ENCODE measurements at places on chromosomes 13 and 19.

DNA sequence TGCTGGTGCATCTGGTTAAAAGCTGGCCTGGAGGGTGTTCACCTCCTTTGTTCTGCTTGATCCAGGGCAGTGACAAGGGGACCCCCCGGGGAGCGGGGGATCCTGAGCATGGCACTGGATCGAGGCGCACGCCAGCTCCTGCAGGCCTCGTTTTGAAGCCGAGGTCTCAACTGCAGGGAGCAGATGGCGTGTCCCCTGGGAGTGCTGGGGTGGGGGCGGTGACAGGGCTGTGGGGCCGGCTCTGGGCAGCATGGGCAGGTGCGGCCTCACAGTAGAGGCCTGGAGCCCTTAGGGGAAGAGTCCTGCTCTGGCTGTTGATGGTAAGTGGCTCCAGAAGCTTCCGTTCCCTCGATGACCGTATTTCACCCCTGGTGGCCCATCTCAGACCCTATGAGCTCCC, 51.8 kb downstream of the CRTC1 start:
- no peak for DNase-seq

- peak; percentile 31 for DNase-seq
Observed at GRCh38 chr13:113327391-113327765, 30.3 kb downstream of the LAMP1 start.

DNA sequence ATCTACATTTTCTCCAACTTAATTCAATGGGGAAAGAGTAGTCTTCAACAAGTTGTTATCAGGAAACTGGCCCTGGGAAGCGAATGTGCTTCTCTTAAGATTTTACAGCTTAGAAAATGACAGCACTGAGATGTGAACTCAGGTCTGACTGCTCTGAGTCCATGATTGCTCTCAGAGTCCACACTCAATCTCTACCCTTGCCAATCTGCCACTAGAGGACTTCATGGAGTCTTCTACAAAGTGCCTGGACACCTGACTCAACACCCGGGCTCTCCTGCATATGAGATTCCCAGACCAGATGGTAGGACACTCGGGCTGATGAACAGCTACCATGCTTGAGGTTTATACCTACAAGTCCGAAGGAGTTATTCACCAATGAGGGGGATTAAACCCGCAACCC, 74.8 kb downstream of the ABCC4 start:
- DNase-seq: no peak

DNA sequence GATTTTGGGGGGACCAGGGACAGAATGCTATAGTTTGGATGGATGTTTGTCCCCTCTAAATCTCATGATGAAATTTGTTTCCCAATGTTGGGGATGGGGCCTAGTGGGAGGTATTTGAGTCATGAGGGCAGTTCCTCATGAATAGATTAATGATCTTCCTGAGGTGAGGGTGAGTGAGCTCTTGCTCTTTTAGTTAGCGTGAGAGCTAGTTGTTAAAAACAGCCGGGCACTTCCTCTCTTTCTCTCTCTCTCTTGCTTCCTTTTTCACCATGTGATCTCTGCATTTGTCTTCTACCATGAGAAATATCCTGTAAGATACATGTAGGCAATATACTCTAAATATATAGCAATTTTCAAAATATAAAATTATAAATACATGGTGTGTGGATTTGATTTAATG, 290.8 kb upstream of the PCDH9 start:
- DNase-seq: no peak

DNA sequence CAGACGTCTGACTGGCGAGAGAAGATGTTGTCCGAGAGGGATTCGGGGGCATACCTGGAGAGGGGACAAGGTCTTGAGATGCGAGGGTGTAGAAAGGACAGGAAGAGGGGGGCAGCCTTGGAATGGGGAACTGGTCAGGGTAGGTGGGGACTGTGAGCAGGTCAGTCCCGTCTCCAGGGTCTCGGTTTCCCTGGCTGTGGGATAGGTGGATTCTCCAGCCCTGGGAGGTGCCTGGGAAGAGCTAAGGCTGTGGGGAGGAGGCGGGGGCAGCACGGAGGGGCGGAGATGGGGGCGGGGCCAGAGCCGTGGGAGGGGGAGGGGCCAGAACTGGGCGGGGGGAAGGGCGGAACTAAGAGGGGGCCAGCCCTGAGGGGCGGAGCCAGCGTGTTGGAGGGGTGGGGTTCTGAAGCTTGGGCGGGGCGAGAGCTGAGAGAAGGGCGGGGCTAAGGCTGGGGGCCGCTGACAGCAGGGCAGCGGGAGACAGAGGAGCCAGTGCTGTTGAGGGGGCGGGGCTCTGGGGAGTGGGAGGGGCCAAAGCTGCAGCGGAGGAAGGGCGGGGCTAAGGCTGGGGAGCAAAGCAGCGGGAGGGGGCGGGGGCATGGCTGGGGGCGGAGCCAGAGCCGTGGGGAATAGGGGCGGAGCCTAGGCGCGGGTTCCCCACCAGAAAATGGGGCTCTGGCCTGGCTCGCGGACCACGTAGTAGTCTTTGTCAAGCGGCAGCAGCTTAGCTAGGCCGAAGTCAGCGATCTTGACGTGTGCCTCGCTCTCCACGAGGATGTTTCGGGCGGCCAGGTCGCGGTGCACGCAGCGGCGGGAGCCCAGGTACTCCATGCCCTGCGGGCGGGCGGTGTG, 9.5 kb upstream of the INSL3 start:
- peak; percentile 93 for DNase-seq

- DNase-seq: peak; percentile 81
Observed at GRCh38 chr13:79108914-79109643, 297.0 kb downstream of the RBM26 start.

DNA sequence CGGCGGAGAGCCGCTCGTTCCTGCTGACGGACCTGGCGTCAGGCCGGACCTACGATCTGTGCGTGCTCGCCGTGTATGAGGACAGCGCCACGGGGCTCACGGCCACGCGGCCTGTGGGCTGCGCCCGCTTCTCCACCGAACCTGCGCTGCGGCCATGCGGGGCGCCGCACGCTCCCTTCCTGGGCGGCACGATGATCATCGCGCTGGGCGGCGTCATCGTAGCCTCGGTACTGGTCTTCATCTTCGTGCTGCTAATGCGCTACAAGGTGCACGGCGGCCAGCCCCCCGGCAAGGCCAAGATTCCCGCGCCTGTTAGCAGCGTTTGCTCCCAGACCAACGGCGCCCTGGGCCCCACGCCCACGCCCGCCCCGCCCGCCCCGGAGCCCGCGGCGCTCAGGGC, 8.4 kb downstream of the LRFN3 start:
- no peak for DNase-seq

GRCh38 chr19:35033067-35034004, 3.1 kb downstream of the SCN1B start:
- DNase-seq: no peak

DNA sequence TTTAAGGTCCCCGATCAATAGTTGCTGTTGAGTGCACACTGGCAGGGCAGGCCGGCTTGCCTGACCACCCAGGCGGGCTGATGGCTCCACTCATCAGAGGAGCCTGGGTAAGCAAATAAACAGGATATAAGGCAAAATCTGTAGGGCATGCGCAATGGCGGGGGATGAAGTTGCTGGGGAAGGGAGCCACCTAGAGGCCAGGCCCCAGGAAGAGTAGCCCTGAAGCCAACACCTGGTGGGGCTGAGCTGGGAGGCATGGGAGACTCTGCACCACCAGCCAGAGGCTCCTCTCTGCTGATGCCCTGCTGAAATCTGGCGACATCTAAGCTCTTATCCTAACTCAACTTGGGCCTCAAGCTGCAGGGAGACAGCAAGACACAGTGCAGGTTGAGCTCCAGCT, 324.3 kb downstream of the ZNF536 start:
- peak; percentile 20 for DNase-seq

DNA sequence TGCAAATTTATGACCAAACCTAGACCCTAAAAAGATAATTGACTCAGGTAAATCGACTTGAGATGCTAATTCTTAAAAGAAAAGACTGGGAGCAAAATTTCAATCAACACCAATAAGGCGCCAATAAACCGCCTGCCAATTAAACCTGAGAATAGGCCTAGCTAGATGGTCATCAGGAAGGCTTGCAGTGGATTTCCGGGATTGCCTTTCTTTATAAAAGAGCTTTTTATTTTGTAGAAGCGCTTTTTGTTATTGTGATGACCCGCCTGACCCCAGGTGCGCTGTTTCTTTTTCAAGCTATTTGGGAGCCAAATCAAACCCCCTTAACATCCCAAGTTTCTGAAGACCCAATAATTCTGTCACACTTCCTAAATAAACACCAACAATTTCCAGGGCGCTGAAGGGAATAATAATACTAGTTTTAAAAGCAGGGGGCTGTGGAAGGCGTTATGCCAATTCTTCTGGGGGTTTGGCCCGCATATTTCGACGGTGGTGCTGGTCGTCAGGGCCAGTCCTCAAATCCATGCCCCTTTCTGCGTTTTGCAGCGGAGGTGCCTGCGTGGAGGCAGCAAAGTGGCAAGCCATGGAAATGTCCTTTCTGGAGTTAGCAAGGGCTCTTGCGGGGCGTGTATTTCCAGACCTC, 2.9 kb upstream of the ZIC5 start:
- DNase-seq: no peak

DNA sequence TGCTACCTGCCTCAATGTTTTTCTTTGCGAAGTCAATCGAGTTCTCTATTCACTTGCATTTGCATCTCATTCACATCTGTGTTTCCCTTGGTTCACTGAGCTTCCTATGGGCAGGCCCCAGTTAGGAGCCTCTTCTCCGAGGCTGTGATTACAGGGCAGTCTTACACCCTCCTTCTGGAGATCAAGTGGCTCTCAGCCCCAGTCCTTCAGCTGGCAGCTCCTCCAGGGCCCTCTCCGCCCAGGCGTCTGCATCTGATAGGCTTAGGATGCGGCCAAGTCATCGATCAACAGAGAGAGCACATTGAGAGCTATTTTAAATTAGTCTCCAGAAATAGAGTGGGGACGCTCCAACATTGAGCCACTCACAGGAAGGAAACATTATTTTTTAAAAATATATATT, 44.2 kb downstream of the MBNL2 start:
- DNase-seq: no peak
